Endodermal cell (in vitro differentiated cells): ENCODE measurements at places on chromosomes 13 and 19. TPM values are rescaled to one million over a fixed set of nuclear protein-coding genes. Genes with fewer than 3 reads are reported as not detected.

Gene KCNN1
- 5.8 to 49.5 TPM (median 8.1 TPM) in 3 replicates for total RNA-seq

DNA sequence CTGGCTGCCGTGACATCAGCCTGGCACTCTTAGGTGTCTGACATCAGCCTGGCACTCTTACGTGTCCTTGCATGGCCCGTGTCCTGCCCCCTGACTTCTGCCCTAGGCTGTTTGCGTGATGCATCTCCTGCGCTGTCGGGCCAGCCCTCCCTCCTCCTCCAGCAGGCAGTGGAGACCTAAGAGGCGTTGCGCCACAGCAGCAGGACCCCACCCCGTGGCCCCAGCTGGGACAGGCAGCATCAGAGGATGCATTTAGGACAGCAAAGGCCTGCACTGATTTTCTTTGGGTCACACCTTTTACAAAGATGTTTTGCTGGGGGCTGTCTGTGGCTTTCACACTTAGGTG, 65.3 kb downstream of the GPR12 start:
- peak; percentile 50 for DNase-seq

- no peak for DNase-seq
These were observed 60.0 kb downstream of the VWA8 start for GRCh38 chr13:41900918-41901317.

DNA sequence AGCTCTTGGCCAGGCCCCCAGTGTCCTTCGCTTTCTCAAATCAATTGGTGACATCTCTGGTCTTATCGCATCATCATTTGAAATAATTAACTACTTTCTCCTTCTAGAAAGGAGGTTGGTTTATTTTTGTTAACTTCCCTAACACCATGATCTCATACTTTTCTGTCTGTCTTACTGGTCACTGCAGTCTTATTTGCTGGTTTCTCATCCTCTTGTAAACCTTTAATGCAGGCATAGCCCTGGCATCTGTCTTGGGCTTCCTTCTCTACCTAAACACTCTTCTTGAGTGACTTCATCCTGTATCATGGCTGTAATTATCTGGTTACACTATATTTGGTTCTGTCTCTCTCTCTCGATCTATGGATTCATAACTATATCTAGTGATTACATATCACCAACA, 152.8 kb downstream of the CYSLTR2 start:
- DNase-seq, result no peak

Gene RNF225
- 0.81 and 0.92 TPM in 2 replicates for total RNA-seq

DNA sequence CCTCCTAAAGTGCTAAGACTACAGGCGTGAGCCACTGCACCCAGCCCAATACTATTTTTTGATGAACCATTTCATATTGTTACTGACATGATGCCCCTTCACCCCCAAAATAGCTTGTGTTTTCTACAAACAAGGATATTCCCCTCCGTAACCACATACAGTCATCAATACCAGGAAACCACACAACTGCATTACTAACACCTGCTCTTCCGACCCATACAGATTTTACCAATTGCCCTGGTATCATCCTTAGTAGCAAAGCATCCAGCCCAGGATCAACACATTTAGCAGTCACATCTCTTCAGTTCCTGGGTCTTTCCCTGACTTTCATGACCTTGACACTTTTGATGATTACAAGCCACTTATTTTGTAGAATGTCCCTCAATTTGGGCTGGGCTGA, 33.6 kb downstream of the KCTD15 start:
- DNase-seq, result no peak

DNA sequence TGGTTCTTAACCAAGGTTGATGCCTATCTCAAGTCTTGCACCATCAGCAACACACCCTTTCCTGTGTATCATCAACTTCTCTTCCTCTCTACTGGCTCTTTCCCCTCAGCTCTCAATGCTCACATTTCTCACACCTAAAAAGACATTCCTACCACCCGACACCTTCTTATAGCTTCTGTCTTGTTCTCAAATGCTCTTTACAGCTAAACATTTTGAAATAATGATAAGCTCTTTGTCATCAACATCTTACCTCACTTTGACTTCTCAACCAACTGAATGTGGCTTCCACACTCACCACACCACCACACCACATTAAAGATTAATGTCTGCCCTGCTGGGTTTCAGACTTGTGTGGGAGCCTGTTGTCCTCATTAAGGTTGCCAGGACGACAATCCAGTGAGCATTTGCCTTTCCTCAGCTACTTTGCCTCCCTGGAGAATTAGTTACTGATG, 67.8 kb downstream of the RXFP2 start:
- no peak for DNase-seq

Gene SYNGR4
- total RNA-seq, result not detected in 2 replicates

- DNase-seq, result peak; percentile 32
These were observed 16.2 kb downstream of the EVI5L start for GRCh38 chr19:7846155-7846646.

Gene ZNF433
- total RNA-seq, result 3.3 and 3.9 TPM in 2 replicates

DNA sequence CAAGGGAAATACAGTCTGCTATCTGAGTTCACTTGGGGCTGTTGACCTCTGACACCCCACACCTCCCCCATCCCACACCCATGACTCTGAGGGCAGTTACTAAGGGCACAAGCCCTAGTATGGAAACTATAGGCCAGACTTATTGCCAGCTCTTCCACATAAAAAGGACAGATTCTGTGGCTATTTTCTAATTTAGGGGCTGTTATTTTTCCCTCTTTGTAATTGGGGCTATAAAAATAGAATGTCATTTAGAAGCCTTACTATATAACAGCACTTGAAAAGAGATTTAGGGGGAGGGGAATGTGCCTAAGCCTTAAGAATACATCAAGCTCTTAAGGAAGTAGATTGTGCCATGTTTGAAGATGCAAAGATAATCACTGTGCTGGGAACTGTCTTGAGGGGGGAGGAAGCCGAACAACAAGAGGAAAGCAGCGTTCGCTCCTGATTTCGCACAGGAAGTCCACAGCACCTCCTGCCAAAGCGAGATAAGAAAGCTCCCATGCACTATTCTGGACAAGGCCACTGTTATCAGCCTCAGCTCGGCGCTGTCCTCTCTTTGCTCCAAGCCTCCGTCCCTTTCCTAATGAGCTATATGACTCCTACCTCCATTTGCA, 86.6 kb downstream of the FLT1 start:
- DNase-seq, result no peak

GRCh38 chr19:40623403-40624251, 22.5 kb downstream of the LTBP4 start:
- peak; percentile 99 for DNase-seq

Gene TRIP10
- 108 and 116 TPM in 2 replicates for total RNA-seq

- no peak for DNase-seq
These were observed 916.6 kb downstream of the DIAPH3 start for GRCh38 chr13:59247171-59247570.

DNA sequence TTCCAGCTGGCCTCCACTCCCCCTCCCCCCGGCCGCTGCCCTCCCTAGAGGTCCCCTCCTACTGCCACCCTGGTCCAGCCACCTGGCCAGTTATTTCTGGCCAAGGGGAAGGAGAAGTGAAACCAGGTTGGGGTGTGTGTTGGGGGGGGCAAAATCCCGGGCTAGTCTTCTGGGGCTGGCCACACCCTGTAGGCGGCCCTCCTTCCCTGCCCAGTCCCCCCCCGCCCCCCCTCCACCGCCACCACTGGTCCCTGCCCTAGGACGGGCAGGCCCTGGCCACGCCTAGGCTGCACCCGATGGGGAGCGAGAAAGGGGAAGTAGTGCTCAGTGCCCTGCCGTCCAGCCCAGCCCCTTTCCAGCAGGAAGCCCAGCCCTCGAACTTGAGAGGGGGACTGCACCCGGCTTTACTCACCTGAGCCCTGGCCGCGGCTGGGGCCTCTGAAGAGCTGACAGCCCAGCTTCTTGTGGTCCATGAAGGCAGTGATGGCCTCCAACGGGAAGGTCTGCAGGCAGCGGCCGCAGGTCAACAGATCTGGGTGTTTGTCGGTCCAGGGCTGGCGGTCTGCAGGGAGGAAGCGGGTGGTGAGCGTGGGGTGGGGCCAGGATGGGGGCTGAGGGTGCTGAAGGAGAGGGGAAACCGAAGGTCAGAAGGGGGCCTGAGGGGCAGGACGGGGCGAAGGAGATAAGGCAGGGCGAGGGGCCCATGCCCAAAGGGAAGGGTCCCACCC, 813 bp downstream of the ZNF296 start:
- peak; percentile 88 for DNase-seq

Gene CLDND2
- total RNA-seq, result 1.1 and 1.3 TPM in 2 replicates

Gene KCNC3
- total RNA-seq, result 7.2 and 8.6 TPM in 2 replicates

DNA sequence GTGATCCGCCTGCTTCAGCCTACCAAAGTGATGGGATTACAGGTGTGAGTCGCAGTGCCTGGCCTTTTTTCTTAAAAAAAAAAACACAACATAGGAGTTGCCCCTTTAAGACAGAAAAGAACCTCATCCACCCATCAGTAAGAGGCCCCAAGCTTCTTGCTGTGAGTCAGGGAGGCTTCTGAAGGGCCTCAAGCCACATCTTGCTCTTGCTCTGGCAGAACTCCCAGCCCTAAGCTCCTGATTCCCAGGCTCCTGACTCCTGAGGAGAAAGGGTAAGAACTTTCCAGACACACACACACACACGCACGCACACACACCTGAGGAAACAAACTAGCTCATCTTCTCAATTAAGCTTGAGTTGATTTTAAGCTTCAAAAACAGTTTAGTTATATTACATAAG, 6.9 kb downstream of the ETFB start:
- DNase-seq, result no peak

Gene SGTA
- 72.8 and 73.9 TPM in 2 replicates for total RNA-seq

DNA sequence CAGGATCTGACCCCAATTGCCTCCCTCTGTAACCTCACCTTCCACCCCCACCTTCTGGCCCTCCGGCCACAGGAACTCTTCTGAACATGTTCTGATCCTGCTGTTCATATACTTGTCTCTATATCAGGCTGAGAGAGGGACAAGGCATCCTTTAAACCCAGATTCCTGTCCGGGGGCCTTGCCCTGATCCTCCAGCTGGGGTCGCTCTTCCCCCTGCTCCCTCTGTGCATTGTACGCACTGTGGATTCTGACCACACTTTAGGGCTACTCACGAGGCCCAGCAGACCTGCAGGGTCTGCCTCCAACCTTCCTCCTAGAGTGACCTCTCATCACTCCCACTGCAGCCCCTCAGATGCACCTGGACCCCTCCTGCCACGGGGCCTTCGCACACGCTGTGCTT, 269.3 kb downstream of the UQCRFS1 start:
- peak; percentile 69 for DNase-seq

DNA sequence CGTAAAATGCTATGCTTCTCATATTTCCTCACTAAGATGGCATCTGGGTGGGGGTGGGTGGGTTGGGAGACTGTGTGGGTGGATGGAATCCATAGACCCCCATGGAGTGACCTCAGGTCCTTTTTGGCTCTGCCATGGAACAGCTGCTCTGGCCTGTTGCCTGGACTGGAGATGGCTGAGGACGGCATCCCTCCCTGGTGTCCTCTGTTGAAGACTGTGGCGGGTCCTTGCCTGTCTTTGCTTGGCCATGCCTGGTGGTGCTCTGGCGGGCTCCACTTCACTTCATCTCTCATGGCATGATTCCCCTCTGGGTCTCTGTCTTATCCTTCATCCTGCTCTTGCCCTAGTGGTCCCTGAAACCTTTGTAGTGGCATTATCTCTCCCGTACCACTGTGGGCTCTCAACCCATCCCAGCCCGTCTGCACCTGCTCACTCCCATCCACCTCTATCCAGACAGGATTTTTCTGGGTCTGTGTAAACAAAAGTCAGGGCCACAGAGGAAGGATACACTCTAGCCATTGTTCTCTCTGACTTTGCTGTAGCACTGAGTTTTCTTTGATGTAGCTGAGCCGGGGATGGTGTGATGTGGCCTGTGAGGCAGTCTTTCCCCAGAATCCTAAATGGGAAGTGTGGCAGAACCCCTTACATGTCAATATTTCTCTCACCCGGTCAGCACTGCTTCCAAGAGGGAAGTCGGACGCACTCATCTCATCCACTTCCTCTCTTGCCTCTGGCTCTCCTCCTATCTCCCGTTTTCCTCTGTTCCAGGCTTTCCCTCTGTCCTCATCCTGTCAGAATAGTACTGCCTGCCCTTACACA, 36.1 kb downstream of the WDFY2 start:
- DNase-seq, result no peak

GRCh38 chr13:80679423-80679822, 338.5 kb upstream of the SPRY2 start:
- DNase-seq, result no peak

Gene CCDC106
- 17.1 and 18.0 TPM in 2 replicates for total RNA-seq

DNA sequence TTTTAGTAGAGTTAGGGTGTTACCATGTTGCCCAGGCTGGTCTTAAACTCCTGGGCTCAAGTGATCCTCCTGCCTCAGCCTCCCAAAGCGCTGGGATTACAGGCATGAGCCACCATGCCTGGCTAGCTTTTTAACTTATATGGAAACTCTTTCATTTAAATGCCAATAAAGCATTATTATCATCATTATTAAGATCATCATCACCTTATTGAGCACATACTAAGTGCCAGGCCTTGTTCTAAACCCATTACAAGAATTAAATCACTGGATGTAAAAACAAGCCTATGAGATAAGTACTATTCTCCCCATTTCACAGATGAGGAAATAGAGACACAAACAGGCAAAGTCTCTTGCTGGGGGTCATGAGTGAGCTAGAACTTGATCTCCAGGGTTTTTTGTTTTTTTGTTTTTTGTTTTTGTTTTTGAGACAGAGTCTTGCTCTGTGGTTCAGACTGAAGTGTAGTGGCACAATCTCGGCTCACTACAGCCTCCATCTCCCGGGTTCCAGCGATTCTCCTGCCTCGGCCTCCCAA, 1.3 kb downstream of the GMFG start:
- DNase-seq, result no peak

Gene PDCD5
- 102 and 104 TPM in 2 replicates for total RNA-seq

GRCh38 chr13:39263033-39263432, 224.8 kb downstream of the NHLRC3 start:
- DNase-seq, result peak; percentile 86

Gene IGFL3
- total RNA-seq, result 1.6 to 4.4 TPM (median 2.1 TPM) in 3 replicates

DNA sequence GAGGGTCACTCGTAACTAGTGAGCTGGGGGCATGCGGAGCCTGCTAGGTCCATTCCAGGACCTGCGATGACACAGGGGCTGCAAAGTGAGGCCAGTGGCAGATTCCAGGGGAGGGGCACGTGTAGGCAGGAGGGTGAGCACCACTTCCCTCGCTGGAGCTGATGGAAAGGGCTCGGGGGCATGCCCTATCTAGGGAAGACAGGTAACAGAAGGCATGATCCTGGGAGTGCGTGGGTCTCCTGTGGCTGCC, 51.2 kb downstream of the KLF2 start:
- no peak for DNase-seq

- DNase-seq, result no peak
These were observed 87.8 kb downstream of the MAB21L1 start for GRCh38 chr13:35388441-35389355.
